ENCODE measurements at places on chromosomes 3 and 15.

GRCh38 chr15:68986322-68986721, 28.2 kb upstream of the NOX5 start:
- no peak for DNase-seq

DNA sequence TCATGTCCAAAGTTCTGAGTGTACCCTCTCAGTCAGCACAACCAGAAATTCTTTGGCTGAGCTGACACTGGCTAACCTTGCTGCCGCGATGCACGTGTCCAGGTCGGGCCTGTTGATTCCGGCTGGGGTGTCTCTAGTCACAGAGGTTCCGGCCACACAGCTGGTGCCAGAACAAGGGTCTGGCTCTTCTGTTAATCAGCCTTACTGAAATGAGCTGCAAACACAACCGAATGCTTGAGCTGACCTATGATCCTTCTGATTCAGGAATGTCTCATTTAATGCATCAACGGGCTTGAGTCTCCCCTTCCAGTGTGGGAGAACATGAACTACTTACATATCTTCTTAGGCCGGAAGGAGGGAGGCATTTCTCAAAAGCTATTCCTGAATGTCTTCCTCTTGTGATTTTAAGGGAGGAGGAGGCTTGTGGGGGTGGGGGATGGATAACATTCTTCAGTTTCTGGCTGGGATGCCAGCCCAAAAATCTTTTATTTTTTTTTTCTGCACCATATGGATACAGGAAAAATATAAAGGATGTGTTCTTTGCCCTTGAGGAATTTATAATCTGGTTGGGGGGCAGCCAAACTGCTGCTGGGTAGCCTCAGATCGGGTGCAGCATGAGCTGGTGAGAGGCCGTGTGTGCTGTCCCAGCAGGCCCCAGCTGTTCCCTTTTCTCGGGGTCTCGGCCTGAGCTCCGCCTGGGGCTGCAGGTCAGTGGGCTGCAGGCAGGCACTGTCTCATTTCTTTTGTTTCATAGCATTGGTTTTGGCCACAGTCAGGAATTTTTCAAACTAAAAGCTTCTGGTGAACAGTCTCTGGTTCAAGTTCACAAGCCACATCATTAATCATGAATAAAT, 319.1 kb upstream of the TBL1XR1 start:
- no peak for DNase-seq

DNA sequence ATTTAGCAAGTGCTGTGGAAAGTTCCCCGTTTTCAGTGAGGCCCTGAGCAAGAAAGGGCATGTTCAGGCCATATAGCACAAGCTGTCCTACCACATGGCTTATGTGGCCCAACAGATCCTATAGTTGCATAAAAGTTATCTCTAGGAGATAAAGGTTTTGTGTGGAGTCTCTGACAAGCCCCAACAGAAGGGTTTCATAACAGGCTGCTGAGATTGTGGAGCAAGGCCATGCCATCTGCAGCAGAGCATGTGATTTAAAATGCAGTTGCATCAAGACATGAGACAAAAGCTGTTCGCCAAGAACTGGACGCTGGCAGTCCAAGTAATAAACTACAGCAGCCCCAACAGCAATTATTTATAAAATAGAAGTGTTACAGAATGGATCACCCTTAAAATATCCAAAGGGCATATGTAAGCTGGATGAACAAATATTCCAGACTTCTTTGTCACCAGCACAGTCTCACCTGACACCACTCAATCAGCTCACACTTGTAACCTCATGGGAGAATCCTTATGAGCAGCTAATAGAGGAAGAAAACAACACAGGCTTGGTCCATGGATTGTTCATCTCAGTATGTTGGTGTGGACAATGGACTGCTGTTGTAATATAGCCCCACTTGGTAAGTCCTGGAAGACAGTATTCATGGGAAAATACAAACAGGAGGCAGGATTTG, 14.4 kb upstream of the CLDN1 start:
- no peak for DNase-seq

- no peak for DNase-seq
These were observed 355.8 kb downstream of the MCTP2 start for GRCh38 chr15:94587113-94587512.

DNA sequence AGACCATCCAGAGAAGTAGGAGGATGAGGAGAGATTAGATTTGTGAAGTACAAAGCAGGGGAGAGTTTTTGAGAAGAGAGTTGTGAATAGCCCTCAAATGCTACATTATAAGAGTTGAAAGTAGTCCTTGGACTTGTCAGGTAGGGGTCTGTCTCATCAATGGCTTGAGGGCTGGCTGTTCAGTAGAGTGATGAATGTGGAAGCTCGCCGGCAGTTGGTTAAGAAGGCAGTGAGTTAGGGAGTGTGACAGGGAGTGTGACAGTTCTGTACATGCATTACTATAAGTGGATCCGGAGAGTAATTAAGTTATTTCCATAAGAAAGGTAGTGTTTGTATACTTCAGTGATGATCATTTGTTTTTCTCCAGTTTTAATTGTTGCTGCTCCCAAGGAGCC, 32.5 kb downstream of the SLMAP start:
- no peak for DNase-seq

GRCh38 chr3:140010391-140010790, 75.4 kb downstream of the CLSTN2 start:
- DNase-seq: no peak

GRCh38 chr3:67790043-67790442, 135.6 kb upstream of the SUCLG2 start:
- no peak for DNase-seq

DNA sequence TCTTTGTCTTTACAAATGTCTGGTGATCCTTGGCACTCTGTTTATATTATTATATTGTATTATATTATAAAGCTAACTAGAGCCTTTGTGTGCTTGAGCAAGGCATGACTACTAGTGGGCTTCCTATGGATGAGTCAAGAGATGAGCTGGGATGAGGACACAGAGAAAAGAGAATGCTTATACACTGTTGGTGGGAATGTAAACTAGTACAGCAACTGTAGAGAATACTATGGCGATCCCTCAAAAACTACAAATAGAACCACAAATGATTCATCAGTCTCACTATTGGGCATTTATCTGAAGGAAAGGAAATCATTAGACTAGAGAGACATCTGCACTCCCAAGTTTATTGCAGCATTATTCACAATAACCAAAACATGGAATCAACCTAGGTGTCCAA, 40.8 kb upstream of the MED12L start:
- no peak for DNase-seq

DNA sequence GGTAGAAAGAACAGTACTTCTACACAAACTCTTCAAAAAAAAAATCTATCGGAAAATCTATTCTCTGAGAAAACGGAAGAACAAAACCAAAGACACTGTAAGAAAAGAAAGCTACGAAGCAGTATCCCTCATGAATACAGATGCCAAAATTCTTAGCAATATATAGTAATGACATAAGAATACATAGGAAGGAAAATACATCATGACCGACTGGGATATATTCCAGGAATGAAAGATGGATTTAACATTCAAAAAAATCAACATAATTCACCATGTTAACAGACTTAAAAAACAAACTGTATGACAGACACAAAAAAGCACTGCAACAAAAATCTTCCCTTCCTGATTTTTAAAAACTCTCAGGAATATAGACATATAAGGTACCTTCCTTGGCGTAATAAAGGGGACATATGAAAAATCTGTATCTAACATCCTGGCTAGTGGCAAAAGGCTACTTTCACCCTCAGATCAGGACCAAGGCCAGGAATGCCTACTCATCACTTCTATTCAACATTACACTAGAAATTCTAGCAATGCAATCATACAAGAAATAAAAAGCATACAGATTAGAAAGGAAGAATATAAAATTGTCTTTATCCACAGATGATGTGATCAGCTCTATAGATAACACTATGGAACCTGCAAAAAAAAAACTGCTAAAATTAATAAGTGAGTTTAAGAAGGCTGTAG, 77.6 kb upstream of the XXYLT1 start:
- DNase-seq: no peak

- no peak for DNase-seq
These were observed 130.5 kb downstream of the LRRC3B start for GRCh38 chr3:26753095-26753494.

DNA sequence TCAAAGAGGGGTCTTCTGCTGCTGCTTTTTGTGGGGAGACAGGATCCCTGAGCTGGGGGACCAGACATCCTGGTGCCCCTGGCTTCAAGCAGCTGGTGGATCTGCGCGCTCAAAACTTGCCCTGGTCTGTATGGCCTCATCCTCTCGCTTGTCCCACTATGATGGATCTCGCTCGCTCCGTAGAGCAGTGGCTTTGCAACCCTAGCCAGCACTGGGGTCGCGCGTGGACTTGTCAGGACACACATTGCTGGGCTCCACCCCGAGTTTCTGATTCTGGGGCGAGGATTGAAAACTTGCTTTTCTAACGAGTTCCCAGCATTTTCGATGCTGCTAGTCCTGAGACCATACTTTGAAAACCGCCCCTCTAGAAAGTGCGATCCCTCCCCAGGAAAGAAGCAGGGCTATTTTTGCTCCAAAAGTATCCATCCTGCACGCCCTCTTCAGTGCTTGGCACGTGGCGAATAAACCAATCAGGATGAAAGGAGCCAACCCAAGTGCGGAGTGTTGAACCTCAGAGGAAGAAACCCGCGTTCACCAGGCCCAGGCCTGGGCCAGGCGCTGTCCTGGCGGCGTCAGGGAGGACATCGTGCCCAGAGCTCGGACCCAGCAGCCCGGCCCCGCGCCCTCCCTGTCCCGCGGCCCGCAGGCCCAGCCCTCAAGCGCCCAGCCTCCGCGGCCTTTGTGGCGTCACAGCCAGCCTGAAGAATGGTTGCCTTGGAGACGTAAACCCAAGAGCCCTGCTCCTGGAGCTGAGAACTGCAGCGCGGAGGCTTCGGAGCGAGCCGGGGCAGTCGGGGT, at the start of gene CFAP100:
Gene CFAP100 (plus strand): TSS at position 731 of the 798 bp plus-strand sequence. CDS start 1,092 bp downstream, outside the sequence.
- no peak for DNase-seq

DNA sequence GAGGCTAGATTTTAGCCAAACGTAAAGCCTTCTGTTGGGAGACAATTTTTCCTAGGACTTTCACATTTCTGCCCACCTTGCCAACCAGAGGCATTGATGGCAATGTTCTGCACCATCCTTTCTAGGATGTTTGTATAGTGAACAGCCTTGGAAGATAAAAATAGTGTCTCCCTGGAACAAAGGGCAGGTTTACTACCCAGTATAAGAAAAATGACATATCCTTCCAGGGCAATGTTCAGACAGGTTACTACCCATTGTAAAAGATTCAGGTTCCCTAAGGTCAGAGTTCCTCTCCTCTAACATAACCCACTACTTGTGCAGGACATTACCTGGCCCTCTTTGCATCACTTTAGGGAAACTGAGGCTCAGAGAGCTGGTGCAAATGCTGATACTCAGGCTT, 248.2 kb upstream of the VEPH1 start:
- DNase-seq: no peak

DNA sequence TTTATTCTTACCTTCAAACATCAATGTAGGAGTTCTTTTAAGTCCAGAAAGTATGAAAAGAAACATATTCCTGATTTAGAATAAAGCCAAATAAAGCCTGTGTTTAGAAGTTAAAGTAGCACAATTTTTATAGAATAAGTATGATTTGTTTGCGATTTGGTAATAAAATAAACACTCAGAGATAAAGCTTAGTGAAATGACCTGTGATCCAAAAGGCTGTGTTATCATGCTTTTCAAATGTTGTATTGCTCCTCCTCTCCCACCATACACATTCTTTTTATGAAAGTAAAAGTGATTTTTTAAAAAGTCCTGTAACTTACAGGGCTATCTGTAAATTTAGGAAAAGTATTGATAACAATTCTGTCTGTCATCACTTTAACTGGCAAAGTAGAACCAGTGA, 138.6 kb upstream of the CGNL1 start:
- no peak for DNase-seq

DNA sequence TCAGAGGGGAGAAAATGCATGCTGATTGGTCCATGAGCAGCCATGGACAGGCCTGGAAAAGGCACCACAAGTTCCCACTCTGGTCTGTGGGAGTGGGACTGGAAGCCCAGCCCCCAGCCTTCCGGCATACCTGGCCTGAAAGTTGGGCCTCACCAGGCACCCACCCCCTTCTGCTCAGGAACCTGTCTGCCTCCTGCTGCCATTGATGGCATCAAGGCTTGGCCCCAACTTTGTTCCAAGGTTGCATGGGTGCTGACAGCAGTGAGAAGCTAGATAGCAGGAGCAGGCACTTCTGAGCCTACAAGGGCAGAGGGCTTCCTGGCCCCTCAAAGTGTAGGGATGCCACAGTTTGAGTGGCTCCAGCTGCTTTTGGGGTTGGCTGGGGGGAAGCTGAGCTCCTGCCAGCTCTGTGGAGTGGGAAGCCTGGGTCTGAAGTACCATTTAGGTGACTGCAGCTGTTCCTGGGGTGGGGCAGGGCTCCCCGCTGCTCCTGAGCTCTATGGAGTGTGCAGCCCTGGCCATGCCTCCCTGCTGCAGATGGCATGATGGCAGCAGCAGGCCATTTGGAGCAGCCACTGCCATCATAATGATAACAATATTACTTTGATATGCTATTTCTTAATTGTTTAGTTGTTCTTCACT, 1054.1 kb upstream of the GBE1 start:
- no peak for DNase-seq

DNA sequence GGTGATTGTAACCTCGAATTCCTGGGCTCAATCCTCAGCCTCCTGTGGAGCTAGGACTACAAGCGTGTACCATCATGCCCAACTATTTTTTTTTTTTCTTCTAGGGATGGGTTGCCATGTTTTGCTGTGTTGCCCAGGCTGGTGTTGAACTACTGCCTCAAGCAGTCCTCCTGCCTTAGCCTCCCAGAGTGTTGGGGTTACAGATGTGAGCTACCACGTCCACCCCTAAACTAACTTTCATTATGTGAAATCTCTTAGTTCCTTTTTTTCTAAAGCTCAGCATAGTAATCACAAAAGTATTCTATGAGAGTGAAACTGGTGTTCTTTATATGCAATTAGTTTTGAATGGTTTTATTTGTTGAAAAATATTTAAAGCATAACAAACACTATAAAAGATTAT, 92.1 kb downstream of the XRN1 start:
- DNase-seq: no peak

DNA sequence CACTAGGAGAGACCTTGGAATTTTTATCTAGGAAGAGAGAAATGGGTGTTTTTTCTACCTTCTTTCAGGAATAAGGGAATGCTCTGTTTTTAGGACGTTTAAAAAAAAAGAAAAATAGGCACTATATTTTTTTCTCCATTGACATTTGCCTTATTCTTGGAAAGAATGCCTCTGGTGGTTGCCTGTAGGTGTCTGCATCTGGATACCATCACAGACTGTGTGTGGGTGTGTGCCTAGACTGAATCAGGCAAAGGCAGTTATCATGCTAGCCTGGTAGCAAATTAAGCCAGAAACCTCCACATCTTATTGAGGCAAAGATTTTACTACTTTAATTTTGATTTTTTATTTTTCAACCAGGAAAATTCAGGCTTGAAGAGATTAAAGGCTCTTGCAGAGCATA, 513.6 kb upstream of the KCNMB2 start:
- no peak for DNase-seq

- no peak for DNase-seq
These were observed 8.5 kb downstream of the MYO5C start for GRCh38 chr15:52287114-52287513.

DNA sequence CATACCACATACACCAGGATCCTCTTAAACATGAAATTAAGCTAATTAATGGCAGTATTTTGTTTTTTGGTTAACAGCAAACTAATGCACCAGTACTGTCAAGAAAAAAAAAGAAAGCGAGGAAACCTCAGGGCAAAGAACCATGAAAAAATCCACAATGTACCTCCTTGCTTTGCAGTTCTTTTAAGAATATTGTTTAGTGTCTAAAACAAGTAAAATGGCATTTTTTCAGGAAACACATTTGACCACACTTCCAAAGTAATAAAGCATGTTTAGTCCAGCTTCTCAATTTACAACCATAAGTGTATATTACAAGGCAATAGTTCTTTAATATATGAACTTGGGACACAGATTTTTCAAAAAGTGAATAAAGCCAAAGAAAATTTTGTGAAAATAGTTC, 26.6 kb downstream of the AAGAB start:
- DNase-seq: no peak

GRCh38 chr15:31153531-31153930, 52.0 kb upstream of the TRPM1 start:
- DNase-seq: no peak

All from NCI-H1048 (cell line).